Activated T-cell treated with anti-CD3 and anti-CD28 coated beads for 48 hours (primary cell): ENCODE measurements at places on chromosomes 3 and 15.

DNA sequence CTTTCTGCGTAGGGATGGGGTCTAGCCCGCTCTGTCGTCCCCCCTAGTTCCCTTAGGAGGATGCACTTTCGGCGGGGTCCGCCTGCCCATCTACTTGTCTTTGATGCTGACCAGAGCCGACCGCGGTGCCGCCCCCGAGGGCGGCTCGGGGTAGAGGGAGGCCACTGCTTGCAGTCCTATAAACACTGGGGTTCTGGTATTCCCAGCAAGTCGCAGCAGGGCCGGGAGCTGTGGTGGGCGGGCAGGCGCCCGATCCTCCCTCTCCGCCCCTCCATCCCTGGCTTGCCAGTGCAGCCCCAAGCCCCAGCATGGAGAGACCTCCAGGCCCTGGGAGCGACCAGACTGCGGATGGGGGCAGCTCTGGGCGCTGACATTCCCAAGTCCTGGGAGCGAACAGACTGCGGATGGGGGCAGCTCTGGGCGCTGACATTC lies 830 bp downstream of the SEMA4B start:
- DNase-seq = no peak

DNA sequence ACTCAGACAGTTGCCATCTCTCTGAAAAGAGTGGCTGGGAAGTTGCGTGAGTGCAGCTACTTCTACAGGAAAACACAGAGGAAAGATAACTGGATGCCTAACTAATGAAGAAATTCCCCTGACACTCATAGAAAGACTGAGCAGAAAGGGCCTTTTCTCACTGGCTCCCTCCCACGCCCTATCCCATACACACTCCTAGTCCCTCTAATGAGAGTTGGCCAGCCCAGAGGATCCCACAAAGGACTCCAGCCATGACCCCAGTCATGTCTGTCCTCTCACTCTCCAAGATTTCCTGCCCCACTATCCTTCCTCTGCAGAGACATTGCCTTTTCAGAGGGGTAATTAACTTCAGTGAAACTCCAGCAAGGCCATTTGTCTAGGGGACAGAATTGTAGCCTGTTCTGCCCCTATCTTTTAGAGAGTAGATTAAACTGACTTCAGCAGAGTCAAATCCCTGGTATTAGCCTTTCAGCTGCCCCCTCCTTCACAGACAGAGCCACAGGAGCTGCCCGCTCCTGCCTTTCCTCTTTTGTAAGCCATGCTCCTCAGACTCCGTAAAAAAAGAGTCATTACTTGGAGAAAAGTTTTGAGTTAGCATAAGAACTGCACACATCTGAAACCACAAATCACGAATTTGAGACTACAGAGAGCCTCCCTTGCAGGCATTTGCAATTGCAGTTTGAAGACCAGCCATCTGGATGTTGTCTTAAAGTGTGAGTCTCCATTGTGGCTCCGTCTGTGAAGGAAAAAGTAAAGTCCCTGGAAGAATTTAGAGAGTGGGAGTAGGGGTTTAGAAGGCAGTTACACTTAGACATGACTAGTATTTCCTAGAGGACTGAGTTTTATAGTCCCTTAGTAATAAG lies 129.1 kb upstream of the SEMA6D start:
- DNase-seq = no peak

DNA sequence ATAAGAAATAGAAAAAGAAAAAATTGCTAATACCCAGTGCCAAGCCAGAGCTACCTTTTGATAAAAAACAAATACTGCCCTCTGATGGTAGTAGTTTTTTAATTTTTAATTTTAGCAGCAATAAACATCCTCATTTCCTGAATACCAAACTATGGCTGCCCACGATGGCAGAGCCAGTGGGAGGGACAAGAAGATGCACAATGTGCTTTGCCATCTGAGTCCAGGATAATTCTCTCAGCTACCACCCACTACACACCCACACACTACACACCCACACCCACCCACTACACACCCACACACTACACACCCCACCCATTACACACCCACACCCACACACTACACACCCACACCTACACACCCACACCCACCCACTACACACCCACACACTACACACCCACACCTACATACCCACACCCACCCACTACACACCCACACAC lies 17.8 kb downstream of the CEP19 start:
- DNase-seq = no peak

GRCh38 chr3:87575550-87575949 lies 299.2 kb upstream of the POU1F1 start:
- DNase-seq = no peak

DNA sequence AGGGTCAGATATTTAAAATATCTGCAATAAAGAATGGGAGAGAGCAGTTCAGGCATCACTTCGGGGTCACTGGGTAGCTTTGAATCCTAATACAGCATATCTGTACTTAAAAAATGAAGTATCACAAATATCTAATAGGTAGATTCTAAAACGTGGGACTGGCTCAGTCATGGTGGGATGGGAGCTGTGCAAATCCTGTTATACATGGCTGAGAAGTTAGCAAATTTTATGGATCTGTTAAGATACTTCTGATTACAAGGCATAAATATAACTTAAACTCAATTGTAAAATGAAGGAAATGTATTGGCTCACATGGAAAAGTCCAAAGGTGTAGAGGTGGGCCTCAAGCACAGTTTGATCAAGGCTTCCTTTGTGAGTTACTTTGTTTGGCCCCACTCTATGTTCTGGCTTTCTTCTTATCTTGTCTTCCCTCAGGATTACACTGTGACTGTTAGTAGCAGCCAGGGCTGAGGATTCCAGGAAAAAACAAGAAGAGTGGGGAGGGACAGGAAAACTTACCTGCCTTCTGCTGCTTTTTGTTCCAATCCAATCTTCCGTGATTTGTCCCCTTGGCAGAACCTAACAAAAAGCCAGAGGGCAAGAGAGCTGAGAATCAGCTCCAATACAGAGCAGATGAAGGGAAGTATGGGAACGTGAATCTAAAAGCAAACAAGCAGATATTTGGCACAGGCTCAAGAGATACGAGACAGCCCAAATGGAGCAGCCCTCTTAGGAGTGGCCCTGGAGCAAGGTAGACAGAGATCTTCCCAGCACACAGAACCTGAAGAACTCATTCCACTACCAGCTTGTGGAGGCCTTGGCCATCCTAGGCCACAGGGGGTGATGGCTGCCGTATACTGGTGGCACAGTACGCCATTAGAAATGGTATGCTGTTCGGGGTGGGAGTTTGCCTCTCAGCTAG lies 10.9 kb downstream of the PAQR9 start:
- DNase-seq = no peak
